ENCODE measurements at places on chromosomes 7 and 10.

DNA sequence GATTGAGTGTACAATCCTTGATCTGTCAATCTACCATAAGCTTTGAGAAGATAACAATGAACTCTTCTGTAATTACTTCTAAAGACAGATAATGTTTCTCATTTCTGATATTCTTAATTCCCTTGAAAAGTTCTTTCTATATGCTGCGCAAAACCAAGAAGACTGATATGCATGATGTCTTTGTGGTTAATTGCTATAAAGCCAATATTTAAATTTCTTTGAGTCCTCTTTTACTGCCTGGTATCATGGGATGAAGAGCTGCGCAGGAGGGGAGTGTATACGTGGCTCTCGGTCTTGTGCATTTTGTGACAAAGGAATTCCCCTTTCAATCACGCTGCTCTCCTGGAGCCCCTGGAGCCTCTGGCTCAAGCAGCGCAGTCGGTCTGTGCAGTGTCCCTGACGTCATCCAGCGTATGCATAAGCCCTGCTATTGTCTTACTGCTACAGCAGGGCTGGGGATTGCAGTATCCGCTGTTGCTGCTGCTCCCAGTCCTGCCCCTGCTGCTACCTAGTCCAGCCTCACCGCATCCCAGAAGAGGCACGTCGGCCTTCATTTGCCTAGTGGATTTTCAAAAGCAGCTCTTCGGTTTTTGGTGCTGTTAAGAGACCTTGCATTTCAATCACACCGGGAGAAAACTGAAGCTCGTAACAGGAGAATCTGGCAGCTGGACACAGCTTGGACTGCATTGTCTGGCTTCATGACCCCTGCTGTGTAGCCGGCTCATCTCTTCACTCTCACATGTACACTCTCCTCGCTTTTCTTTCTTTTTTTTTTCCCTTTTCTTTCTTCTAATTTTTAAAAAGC is 66.7 kb downstream of the ST7 start:
- no peak for DNase-seq

DNA sequence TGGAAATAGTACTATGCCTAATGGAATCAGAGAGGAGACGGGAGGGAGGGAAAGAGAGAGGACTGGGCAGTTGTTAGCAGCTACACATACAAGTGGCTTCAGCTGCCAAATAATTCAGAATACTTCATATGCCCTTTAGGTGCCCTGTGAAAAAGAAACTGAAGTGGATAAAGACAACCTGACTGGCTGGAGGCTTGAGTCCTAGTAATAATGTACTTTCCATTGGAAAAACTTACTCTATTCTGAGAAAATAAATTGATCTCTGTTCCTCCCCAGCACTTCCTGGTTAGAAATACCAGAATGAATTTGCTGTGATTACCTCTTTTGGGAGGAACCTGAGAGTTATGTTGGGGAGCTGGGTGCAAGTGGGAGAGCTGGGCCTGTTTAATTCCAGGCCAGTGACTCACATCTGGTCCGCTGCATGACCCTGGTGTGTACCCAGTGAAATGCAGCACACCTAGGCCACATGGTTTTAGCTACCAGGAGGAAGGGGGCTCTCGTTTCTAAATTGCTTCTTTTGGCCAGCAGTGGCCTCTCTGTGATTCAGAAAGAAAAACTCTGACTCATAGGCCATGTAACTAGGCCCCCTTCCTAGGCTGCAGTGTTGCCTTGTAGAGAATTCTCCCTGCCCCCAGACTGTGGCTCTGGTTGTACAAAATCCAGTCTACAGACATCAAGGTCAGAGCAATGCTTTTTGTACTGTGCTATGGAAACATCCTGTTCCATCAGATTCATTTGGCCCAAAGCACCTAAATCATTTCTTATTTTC is 6.5 kb downstream of the AGFG2 start:
- no peak for DNase-seq

DNA sequence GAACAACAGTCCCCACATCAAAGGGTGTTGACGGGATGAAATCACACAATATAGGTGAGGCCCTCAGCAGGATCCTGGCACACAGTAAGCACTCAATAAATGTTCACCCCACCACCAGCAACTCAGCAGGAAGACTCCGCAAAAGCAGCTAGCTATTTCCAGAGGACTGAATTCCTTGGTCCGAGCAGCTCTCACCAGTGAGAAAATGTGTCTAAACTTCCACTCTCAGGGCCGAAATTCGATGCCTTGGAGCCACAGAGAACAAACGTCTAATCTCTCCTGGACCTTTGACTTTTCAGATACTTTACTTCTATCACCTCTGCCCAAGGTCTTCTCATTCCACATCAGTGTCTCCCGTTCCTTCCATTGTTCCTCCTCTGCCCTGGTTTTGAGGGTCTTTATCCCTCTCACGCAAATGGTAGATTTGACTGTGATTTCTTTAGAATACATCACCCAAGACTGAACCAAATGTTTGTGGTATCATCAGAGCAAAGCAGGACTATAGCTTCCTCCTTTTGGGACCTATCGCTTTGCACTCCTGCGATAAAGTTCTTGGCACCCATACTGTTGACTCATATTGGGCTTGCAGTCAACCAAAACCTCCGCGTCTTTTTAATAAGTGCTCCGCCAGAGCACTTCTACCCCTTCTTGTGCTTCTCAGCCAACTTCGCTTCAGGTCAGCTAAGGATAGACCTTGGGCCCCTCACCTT is 903 bp upstream of the NT5C2 start:
- no peak for DNase-seq

DNA sequence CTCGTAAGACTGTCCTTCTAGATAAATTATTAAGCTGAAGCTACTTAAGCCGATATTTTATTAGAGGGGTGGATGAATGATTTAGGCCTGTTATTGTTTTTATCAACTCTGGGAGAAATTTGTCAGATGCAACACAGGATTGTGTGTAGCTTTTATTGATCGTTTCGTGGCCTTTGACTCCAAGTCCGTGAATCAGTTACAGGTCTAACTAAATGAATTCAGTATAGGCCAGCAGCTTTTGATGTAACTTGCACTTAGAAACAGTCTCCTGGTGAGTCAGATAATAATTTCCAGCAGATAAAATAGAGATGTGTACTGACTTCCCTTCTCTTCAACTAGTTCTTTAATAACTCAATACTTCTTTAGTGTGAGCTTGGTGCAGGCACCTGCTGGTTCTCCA is 341.7 kb upstream of the SMIM30 start:
- DNase-seq = no peak

- DNase-seq = no peak
Measured at GRCh38 chr7:144525956-144526355, 122.5 kb upstream of the NOBOX start.
